ENCODE measurements at places on chromosomes 4 and X.

- no peak for DNase-seq
Measured at GRCh38 chrX:46461660-46462191, 83.5 kb downstream of the ZNF674 start.

GRCh38 chr4:88765729-88766128 is 68.1 kb upstream of the NAP1L5 start:
- no peak for DNase-seq

- DNase-seq: no peak
Measured at GRCh38 chr4:173521467-173522159, 8.4 kb downstream of the HAND2 start.

DNA sequence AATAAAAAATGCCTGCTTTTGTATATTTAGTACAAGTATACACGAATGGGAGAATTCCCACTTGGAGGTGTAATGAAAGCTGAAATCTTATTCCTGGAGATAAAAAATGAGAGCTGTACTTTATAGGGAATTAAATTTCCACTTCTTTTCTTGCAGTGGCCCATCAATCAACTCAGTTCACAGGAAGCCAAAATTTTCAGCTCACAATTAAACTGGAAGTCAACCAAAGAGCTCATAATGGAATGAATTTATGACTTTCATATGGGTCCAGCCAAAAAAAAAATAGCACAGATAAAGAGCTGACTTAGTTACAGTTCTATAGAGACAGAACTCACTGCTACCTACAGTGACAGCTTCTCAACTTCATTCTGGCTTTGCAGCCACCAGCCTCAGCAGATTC is 115.2 kb upstream of the TBC1D9 start:
- DNase-seq: no peak

DNA sequence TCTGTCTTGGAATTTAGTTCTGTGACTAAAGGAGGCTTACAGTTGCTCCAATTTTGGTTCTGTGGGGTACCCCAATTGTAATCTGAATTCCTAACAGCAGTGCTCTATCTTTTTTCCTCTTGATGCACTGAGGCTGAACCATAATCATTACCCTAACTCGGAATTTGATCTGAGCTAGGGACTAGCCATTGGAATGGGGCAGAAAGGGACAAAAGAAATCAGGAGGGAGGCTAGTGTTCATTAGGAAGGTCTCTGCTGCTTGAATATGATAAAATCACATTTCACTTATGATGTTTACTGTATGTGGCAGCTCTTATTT is 2.7 kb downstream of the KLF3 start:
- no peak for DNase-seq

- no peak for DNase-seq
Measured at GRCh38 chr4:121360495-121360894, 20.3 kb downstream of the QRFPR start.
